HepG2 (cell line): ENCODE measurements at places on chromosomes 5 and 9. TPM values are rescaled to one million over a fixed set of nuclear protein-coding genes. Genes with fewer than 3 reads are reported as not detected.

DNA sequence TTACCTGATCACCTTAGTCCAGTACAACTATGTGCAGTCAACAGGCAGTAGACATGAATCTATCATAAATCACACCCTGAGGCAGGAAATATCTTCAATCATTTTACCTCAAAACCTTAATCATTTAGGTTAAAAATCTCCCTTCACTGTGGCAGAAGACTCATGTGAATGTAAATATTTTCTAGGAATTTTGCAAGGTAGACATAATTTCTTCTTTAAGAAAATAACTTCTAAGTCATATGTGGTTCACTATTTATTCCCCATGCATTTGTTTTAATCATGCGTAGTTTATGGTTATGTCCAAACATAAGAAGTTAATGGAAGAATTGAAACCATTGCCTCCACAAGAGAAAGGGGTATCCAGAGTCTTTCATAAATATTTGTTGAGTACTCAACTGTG, 97.0 kb downstream of the HMHB1 start:
- no peak for DNase-seq

- no peak for DNase-seq
These were observed 87.3 kb downstream of the DCP2 start for GRCh38 chr5:113063927-113064326.

CDH10 gene
- 0.04 TPM in 1 of 2 replicates, not detected in the other for total RNA-seq

PPP2R2B gene
- not detected in 2 replicates for total RNA-seq

- no peak for DNase-seq
These were observed 26.7 kb upstream of the FCN1 start for GRCh38 chr9:134944351-134944802.

- DNase-seq = no peak
These were observed 70.9 kb upstream of the SPOCK1 start for GRCh38 chr5:137570070-137570469.

- DNase-seq = peak; percentile 9
These were observed 114.4 kb downstream of the VPS13A start for GRCh38 chr9:77291714-77292113.

MAMDC2 gene
- not detected in 2 replicates for total RNA-seq

GRCh38 chr9:69931340-69931739, 110.7 kb downstream of the CFAP95 start:
- DNase-seq = peak; percentile 9

ESM1 gene
- total RNA-seq = not detected in 2 replicates

AJM1 gene
- total RNA-seq = 0.48 and 1.1 TPM in 2 replicates

GRCh38 chr9:72952381-72952690, 517 bp downstream of the ALDH1A1 start:
- DNase-seq = no peak

DNA sequence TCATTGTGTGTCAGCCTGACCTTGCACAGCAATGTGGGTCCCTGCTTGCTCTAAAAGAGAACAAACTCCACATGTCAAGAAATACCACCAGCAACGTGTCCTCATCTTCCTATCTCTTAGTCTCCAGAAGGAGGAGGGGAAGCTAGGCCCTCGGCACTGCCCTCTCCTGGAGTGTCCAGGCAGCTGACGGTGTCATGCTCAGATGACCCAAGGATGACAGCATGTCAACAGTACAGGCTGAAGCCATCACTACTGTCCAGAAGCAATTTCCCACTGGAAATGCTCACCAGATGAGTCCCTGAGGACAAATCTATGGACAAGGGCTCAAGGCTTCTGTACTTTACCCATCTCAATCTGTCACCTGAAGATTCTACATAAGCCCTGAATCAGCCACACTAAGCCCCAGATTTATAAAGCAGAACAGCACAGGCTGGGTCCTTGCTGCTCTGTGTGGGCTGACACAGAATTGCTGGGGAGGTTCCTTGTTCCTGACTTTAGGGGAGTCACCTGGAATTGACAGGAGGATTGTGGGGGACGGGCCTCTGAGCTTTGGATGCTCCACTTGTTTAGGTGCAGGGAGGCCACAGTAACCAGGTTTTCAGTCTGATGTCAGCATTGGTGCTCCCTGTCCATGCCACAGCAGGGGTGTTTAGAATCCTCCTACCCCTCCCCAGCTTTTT, 210.2 kb downstream of the DAB2IP start:
- DNase-seq = peak; percentile 43

DNA sequence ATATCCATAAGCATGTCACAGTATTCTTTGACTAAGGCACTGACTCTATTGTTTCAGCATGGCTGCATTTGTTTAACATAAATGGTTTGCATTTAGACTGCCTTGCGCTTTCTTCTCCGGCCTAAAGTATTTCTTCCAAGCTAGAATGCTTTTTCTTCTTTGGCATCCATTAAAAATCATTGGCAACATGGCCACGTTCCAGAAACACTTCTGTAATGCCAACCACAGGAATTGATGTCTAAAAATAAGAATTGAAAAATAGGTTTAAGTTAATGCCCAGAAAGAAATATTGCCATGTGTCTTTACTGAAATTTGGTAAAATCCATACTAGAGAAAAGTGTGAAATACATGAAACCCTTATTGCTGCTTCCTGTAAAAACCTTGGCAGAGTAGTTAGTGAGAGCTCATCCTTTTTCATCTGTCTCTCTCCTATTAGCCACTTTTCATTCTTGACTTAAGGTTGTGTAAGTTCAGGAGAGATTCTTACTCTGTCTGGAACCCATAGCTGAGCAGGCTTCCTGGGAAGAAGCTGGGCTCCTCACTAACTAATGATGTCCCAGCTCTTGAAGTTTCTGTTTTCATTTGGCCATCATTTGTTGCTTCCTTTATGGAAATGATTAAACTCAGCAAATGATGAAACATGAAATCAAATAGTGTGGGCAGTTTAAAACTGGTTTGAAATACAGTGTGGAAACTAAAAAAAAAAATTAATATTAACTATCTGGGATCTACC, 58.2 kb upstream of the RPS23 start:
- no peak for DNase-seq

DNA sequence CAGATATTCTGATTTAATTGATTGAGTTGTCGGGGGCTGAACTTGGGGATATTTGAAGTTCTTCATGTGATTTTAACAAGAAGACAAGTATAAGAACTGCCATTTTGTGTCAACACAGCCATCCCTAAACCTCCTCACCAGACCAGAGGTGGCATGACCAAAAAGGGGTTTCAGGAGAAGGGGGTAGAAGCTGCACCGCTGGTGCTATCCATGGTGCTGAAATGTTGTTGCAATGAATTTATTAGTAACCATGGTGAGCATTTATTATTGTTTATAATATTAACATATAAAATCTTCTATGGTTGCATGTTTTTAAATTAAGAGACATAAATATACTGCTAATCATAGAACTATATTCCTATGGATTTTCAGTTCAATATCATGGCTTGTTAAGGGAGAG, 72.3 kb downstream of the GNA14 start:
- no peak for DNase-seq

AIF1L gene
- 36.5 and 42.7 TPM in 2 replicates for total RNA-seq

GRCh38 chr5:156025656-156026055, 301.3 kb upstream of the SGCD start:
- DNase-seq = no peak

- DNase-seq = no peak
These were observed 5.6 kb downstream of the CDX1 start for GRCh38 chr5:150172145-150172544.

- DNase-seq = no peak
These were observed 1131.0 kb downstream of the TAF11L14 start for GRCh38 chr5:18765304-18765703.

DNA sequence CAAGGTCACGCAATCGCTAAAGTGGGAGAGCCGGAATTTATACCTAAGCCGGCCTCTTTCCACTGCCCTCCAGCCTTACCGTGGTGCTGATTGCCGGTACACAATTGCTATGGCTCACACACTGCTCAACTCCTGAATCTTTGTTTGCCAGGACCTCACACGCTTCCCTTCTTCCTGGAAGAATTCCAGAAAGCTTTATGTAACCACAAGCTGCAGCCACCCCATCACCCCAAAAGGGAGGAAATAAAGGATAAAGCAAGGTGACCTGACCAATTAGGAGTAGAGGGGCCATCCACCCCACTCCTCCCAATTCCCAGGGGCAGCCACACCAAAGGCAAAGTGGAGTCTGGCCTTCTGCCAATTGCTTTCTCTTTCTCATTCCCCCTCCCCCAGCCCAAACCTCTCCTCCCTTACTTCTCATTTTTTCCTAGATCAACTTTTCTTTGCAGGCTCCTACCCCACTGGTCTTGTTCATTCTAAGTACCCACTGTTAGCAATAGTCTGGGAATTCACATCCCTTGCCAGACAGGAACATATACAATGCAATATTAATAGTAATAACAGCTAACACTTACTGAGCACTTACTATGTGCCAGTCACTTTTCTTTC, 18.0 kb upstream of the CDC23 start:
- DNase-seq = peak; percentile 18

- DNase-seq = peak; percentile 6
These were observed 2.5 kb downstream of the FEM1C start for GRCh38 chr5:115542086-115542485.
